NCI-H1930 (cell line): ENCODE measurements at places on chromosomes 12 and 14.

DNA sequence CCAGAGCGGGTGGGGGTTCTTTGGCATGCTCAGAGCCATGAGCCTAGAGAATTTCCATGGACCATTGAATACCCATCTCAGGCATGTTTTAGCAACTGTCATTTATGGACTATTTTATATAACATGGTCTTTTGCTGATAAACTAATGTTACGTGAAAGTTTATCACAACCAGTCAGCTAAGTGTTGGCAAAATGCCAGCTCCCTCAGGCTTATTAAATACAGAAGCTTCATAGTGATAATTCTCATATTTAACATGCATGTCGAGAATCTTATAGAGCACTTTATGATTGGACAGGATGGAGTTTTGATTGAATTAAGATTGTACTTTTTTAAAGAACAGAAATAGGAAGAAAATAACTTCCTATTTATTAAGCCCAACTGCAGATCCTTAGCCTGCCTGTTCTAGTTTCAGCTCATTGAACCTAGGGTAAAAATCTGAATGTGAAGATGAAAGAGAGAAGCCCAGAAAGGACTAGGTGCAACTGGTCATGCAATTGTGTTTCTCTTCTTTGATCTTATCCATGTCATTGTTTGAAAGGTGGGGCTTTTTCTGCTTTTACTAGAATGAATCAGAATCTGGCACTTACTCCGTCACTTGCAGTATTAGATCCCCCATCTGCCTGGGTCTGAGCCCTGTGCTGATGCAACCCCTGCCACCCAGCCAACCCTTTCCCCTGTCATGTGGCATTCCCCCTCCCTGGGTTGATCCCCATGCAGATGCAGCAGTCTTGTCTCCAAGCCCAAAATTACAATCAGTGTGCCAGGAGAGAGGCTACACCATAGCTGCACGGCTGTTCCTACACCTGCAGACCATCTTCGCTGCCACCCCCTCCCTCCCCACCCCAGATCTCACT lies 134.6 kb upstream of the EVL start:
- DNase-seq: no peak

DNA sequence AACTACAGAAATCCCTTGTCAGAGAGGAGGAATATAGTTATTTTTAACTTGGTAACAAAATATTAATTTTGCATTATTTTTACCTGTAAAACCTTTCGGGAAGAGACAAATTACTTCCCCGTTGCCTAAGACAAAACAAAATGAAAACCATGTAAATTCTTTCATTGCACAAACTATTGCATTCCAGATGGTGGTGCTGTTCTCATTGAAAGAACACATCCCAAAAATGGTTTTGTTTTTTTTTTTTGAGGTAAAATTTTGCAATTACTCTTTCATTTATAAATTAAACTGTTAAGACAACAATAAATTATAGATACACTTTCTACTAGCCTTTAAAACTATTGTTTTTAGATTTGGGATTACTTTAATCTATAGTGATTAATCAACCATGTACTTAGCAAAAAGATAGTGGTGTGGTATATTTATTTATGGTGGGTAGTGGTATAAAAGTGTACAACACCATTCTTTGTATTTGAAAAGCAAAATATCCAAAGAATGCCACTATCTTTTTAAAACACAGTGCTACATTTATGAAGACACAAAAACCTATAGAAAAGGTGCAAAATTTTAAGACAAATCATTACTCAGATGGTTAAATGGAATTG lies 115.5 kb downstream of the SLC38A1 start:
- DNase-seq: no peak

- DNase-seq: peak; percentile 72
Observed at GRCh38 chr14:26282578-26282977, 315.3 kb downstream of the NOVA1 start.

GRCh38 chr14:60313093-60313492 lies 64.1 kb downstream of the PPM1A start:
- no peak for DNase-seq

DNA sequence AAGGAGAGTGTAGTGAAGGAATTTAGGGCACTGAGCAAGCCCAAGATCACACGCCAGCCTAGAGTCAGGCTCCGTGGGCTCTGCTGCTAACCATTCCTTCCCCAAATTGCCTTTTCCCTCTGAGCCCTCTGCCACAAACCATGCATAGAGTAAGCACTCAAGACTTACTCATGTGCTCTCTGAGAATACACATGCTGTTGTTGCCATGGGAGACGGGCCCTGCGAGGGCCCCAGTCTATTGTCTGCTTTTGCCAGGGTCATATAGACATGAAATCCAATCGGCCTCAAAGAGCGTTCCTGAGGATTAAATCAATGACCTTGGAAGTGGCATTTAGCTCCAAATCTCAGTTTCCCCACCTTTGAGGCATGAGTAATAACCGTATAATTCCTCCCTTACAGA lies 48.7 kb upstream of the WSCD2 start:
- no peak for DNase-seq

GRCh38 chr12:123364532-123365024 lies at the start of gene SBNO1:
SBNO1 (minus strand) TSS chr12:123364847; CDS start chr12:123350441, 14,406 bp downstream.
- DNase-seq: peak; percentile 84

DNA sequence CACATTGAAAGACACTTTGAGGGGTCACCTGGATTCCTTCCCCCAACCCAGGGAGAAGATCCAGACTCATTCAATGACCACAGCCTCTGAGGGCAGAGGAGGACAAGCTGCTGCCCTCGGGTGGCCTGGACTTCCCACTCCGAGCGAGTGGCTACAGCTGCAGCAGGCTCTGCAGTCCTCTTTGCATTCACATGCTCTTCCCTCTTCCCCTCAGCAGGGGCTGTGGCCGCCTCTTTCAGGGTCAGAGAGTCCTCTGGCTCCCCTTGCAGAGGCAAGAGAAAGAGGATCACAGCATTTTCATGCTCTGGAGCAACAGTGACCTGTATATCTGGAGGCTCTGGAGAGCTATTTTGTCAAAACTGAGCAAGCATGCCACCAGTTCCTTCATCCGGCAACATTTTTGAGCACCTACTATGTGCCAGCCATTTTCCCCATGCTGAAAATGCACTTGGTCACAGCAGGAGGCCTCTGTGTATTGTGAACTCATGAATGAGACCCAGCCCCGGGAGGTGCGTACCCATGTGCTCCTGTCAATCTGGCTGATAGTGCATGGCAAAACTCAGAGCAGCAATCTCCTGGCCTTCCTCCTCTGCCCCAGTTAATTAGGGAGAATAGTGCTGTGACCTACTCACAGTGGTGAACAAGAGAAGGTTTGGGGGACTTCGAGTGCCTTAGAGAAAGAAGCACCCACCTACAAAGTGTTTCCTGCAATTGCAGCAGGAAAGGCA lies 42.9 kb upstream of the KCNA5 start:
- DNase-seq: no peak
